ENCODE measurements at places on chromosomes 12 and 14. TPM values are rescaled to one million over a fixed set of nuclear protein-coding genes. Genes with fewer than 3 reads are reported as not detected.

The GALNT16 gene
- total RNA-seq: 3.0 TPM

The UNG gene
- total RNA-seq: 90.2 TPM

The RDH11 gene
- 50.5 TPM for total RNA-seq

The KTN1 gene
- 93.1 TPM for total RNA-seq

The SLC6A15 gene
- 4.0 TPM for total RNA-seq

The IFI27L1 gene
- total RNA-seq: 20.6 TPM

The NKX2-8 gene
- total RNA-seq: 3.4 TPM

The ASIC1 gene
- 5.1 TPM for total RNA-seq

The TCTN1 gene
- 32.8 TPM for total RNA-seq

The KRT6C gene
- total RNA-seq: not detected

The SERPINA5 gene
- total RNA-seq: 0.11 TPM

The DDX23 gene
- 74.0 TPM for total RNA-seq

The TAS2R50 gene
- total RNA-seq: not detected

The GLTP gene
- total RNA-seq: 19.0 TPM

The GDF3 gene
- total RNA-seq: not detected

All from A549 treated with AZD2906 at 1 μM for 4 hours (cell line).